ENCODE measurements at places on chromosomes 6 and 20.

- no peak for DNase-seq
Measured at GRCh38 chr6:85390105-85390728, 59.7 kb upstream of the NT5E start.

DNA sequence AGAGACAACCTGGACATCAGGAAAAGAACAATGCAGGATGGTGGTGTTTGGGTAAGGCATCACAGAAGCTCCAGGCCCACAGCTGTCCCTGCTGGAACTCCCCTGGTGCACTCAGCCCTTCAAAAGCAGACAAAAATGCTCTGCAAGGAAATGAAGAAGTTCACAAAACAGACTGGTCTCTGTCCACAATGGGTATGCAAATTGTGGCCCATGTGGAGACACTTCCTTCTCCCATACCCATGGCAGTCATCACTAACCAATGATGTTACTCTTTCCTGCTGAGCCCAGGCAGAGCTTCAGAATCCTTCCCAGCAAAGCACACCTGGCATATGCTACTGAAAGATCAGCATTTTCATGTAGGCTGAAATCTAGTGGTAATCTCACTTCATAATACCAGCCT is 42.6 kb upstream of the PXDC1 start:
- no peak for DNase-seq

GRCh38 chr6:127515234-127515793 is 3.8 kb downstream of the MTCL3 start:
- DNase-seq = peak; percentile 5

- no peak for DNase-seq
Measured at GRCh38 chr6:43708860-43709653, 21.5 kb upstream of the MRPS18A start.

GRCh38 chr6:144296973-144297372 is 11.8 kb downstream of the UTRN start:
- DNase-seq = no peak

- DNase-seq = no peak
Measured at GRCh38 chr6:2469428-2469827, 224.0 kb upstream of the GMDS start.

- no peak for DNase-seq
Measured at GRCh38 chr6:52697903-52698302, 27.0 kb downstream of the TMEM14A start.

DNA sequence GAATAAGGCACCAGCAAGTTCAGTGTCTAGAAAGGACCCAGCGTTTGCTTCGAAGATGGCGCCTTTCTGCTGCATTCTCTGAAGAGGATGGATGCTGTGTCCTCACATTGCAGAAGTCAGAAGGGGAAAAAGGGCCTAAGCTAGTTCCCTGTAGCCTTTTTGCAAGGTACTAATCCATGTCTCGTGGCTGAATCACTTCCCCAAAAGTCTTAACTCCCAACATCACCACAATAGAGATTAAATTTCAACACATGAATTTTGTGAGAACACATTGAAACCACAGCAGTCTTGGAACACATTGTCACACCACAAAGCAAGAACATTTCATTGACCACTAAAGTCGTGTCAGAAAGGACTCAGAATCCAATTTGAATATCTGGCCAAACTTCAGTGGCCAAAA is 42.1 kb downstream of the KLHL31 start:
- DNase-seq = peak; percentile 1

- DNase-seq = no peak
Measured at GRCh38 chr6:34973547-34974248, 84.6 kb downstream of the ANKS1A start.

DNA sequence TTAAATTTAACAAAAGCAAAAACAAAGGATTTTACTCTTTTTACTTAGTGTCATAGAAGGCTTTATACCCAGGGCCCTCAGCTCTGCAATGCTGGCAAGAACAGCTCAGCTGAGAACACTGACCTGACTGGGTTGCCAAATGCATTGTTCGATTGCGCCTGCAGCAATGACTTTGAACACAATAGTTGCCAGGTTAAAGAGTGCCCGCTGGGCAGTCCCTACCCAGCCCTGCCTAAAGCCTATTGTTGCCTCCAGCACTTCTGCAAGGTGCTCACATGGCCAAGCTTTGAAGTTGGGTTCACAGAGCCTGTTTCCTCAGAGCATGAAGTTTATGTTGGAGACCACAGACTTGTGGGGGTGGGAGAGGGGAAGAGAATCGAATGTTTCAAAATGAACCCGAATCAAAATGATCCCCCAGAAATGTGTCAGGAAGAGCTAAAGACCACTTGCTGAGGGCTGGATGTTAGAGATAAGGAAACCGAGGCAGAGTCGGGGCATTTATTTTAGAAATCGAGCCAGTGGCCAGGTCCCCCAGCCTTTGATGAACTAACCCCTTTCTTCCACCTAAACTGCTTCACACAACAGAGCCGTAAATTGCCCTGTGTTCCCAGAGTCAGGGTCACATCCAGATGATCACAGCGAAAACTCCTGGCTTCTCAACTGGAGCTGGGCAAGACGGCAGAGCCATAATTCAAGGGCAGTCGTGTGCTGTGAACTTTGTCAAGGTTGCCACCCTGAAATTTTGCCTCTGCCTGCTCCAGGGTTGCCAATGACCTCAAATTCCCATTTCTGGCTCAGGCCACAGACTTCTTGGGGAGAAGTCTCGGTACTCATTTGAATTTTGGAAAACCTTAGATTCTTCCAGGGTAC is 55.0 kb downstream of the FOXA2 start:
- no peak for DNase-seq

- no peak for DNase-seq
Measured at GRCh38 chr6:25278261-25278913, 787 bp upstream of the CARMIL1 start.

DNA sequence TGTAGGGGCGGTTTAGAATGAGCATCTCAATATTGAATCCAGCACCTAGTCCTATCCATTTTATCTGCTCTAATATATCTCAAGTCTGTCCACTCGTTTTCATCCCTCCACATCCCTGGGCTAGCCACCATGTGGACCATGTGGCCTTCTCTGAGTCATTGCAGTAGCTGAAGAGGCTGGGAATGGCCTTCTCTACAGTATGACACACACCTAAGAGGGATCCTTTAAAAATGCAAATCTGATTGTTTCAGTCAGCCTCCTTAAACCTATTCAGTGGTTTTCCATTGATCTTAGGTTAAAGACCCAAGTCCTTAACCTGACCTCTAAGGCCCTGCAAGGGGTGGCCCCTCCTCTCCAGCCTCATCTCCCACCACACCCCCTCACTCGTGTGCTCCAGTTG is 9.4 kb downstream of the RING1 start:
- no peak for DNase-seq

DNA sequence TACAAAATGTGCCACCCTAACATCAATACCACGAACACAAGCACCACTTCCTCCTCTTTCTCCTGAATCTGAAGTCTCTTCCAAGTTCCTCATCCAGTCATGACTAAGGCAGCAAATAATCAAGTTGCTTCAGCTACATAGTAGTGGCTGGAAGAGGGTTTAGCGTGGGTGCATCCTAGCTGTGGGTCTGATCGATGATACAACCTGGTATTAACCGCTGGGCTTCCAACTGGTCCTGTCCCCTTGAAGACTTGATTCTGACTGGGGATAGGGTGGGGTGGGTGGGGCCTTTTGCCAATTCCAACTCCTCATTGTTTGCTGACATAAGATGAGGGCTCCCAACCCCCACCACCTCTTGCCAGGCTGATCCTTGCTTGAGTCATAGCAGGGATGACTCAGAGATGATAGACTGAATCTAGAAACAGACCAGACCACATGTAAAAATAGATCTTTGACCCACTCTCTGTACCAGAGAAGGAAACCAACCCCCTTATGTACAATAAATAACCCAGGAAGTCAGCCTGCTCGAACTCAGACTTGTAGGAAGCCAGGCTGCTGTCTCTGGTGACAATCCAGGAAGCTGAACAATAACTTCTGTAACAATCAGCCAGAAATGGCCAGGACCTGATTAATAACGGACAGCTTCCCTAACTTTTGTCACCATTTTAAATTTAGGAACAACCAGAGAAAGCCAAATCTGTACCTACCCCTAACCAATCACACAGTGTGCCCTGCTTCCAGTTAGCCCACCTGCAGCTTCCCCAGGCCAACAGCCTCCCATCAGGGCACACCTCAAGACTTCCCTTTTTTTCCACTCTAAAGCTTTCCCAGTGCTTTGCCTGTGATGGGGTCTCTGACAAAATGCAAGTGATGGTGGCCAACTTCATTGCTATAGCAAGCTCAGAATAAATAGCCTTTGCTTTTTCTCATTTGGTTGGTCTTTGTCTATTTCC is 68.9 kb upstream of the FAM184A start:
- peak; percentile 36 for DNase-seq

DNA sequence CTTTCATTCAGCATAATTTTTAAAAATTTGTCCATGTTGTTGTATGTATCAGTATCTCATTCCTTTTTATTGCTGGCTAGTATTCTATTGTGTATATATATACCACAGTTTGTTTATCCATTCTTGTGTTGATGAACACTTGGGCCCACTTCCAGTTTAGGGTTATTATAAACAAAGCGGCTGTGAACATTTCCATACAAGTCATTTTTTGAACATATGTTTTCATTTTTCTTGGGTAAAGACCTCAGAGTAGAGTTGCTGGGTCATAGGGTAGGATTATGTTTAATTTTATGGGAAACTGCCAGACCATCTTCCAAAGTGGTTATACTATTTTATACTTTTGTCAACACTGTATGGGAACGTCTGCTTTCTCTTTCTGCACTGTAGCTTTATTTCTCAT is 55.3 kb downstream of the RBM24 start:
- DNase-seq = no peak

DNA sequence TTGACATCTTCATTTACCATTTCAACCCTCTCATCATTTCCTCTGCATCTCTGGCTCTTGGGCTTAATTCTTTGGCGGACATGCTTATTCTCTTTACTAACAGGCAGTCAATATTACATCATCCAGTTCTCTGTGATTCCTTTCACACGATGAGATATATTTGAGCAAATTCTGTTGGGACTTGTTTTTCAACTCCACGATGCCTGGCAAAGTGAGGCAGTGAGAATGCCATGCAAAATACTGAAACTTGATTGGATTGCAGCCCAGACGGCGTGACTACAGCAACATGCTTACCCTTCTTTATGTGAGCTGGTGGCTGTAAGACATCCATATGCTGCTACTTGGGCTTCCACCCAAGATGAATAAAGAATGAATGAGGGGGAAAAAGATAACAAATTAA is 101.7 kb upstream of the SPACA1 start:
- no peak for DNase-seq

- no peak for DNase-seq
Measured at GRCh38 chr20:33656010-33656782, 5.9 kb upstream of the C20orf144 start.
